ENCODE measurements at places on chromosomes 12 and 14.

GRCh38 chr12:124863416-124864325 lies at the start of gene SCARB1:
TSS of gene SCARB1 (minus strand) at chr12:124863864. CDS start at chr12:124863720, 144 bp downstream.
- peak; percentile 83 for DNase-seq

GRCh38 chr12:25942709-25943108 lies 15.8 kb upstream of the RASSF8 start:
- no peak for DNase-seq

GRCh38 chr12:24584032-24584675 lies 364.7 kb downstream of the BCAT1 start:
- DNase-seq = no peak

- DNase-seq = peak; percentile 19
Observed at GRCh38 chr12:24742378-24742777, 206.5 kb downstream of the BCAT1 start.

- DNase-seq = no peak
Observed at GRCh38 chr12:128626808-128627320, 196.9 kb downstream of the SLC15A4 start.

DNA sequence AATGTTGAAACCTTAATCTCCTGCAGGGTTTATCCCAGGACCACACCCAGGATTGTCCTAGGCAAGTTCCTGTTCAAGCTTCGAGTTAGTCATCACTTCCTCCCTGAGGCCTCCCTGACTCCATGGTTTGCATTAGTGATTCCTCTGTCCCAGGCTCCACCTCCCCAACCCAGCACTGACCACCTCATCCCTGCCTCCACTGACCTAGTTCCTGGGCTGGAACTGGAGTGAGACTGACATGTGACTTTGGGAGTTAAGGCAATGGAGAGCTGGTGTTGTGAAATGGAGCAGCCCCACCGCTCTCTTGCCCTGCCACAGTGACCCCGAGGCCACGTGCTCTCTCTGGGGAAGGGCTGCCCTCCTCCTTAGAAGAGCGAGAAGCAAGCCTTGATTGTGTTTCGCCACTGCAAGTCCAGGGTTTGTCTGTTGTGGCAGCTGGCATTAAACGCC lies 15.8 kb upstream of the DTX1 start:
- DNase-seq = peak; percentile 68

DNA sequence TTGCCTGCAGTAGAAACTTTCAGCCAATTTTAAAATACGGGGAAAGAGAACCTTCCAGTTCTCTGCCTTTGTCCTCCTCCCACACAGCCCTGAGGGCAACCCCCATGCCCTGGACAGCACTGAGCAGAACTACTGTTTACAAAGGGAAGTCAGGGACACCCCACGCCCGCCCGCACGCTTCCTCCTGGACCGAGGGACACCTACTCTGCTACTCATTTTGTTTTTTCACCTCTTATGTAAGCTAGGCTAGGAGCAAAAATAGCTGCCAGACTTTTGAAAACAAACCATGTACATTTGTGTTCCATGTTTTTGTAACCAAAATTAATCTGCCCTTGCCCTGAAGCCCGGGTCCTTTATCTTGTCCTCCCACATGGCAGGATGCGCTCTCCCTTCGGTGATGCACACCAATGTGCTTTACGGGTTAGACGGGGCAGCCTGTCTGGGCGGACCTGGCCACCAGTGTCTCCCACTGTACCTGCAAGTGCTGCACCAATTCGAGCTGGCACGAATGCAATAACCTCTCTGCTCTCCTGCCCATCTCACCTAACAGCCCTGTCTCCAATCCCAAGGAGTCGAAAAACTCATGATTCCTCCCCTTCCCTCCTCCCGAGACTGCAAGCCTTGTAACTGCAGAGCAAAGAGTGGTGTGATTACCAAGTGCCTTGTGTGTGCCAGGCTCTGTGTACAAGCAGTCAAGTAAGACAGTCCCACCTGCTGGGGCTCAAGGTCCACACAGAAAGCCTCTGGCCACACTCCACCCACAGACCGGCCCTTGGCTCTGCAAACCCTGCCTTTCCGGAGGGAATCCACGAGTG lies 85.2 kb downstream of the CCDC88C start:
- no peak for DNase-seq

GRCh38 chr12:11882301-11883019 lies 188.3 kb upstream of the BCL2L14 start:
- DNase-seq = no peak

GRCh38 chr12:123237646-123238329 lies 4.6 kb downstream of the MTRFR start:
- DNase-seq = peak; percentile 74

- no peak for DNase-seq
Observed at GRCh38 chr12:29616664-29617406, 119.3 kb upstream of the OVCH1 start.

DNA sequence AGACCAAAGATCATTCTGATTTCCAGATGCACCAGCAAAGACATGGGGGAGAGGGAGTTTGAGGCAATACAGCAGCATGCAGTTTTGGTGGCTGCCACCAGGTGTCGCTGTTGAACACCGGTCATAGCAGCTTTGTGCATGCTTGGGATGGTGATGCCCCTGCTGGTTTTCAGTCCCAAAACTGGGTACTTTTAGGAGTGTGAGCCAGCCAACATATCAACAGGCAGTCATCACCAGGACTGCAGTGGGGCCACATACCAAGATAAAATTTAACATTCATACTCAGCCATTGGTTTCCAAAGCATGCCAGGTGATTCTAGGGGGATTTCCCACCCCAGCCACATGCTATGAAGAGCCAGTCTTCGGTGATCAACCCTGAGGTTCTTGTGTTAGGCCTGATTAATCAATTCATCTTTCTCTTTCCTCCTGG lies 64.2 kb downstream of the PHETA1 start:
- DNase-seq = peak; percentile 22

GRCh38 chr12:30098677-30099076 lies 314.9 kb upstream of the TMTC1 start:
- DNase-seq = no peak

DNA sequence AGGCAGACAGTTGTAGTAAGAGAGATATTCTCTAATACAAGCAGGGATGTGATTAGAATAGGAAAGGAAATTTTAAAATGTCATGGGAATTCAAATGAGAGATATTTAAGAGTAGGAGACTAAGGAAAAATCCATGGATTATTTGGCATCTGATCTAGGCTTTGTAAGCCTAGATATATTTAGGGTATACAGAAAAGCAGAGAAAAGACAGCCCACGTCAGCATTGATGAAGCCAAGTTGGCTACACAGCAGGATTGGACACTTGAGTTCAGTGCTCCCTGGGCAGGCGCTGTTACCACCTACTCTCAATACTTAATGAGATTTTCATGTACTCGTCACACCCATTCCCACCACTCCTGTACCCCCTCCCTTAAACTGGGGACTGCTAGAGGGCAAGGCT lies 1.7 kb upstream of the KCNJ8 start:
- DNase-seq = no peak

DNA sequence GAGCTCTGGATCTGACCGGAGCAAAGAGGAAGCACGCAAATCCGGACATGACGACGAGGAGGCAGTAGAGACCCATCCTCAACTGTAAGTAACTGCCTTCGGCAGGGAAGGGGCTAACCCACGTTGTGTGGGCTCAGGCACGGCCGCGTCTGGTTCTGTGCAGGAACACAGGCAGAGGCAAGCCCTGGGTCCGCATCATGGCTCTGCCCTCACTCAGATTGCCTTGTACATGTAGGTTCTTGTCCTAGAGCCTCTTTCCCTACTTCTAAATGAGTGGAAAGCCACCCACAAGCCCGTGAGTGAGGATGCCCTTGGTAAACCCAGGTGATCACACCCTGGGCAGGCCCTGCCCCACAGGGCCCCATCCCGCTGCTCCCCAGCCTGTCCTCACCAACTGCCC lies 8.9 kb upstream of the RPLP0 start:
- no peak for DNase-seq

- DNase-seq = no peak
Observed at GRCh38 chr12:102871014-102871413, 46.0 kb downstream of the PAH start.

DNA sequence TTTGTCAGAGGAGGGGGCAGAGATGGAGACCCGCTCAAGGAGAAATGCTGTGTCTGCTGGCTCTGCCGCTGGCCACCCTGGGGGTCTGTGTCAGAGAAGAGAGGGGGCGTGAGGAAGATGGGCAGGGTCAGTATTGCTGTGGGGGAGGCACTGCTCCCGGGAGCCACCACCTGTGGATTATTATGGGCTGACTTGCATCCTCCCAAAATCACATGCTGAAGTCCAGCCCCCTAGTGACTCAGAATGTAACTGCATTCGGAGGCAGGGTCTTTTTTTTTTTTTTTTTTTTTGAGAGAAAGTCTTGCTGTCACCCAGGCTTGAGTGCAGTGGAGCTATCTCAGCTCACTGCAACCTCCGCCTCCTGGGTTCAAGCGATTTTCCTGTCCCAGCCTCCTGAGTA lies 12.3 kb downstream of the ABCD4 start:
- no peak for DNase-seq

DNA sequence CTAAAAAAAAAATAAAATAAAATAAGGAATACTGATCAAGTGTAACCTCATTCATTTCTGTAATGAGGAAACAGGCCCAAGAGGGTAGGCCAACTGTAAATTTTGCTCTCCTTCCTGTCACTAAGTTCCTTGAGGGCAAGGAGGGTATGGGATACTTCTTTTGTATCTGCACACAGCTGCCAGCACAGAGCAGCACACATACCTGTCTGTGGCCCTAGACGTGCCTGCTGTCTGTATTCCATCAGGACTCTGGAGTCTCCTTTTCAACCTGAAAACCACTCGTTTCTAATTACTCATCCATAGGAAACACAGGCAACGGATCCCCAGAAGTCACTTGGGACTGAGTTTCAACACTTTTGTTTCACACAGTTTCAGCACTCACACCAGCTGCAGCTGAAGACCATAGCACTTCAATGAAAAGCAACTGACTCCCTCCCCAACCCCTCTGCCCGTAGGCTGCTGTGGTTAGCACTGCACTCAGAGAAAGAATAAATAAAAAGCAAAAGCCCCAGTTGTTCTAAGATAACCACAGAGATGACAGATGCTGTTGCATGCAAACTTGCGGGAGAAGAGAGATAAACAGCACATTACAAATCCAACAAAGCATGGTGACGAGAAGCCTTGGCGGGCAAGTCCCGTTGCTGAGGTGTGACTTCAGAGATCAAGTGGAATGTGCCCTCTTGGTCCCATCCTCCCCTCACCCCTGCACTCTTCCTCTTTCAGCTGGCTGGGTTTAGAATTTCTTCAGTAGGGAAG lies 24.9 kb downstream of the CRACR2A start:
- DNase-seq = peak; percentile 50

DNA sequence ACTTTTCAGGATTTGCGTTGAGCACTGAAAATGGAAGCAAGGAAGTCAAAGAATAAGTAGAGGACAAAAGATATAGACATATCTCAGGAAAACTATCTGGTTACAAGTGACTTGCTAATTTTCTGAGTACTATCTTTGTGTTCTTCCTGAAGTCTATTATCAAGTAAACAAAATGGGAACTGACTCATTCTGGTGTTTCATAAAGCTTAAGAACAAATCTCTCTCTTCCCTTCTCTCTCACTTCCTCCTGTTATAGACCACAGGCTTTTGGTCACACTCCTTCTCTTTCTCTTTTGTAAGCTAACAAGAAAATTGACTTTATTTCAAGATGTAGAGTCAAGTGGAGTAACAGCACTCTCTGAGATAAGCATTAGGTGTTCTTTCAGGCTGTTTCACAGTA lies 406.6 kb upstream of the SYT1 start:
- no peak for DNase-seq

Data from CD4-positive, alpha-beta T cell treated with Interleukin-4 for 1 hour (primary cell).